ENCODE measurements at places on chromosomes 7 and 10.

GRCh38 chr7:90931986-90932916 lies 332.0 kb upstream of the FZD1 start:
- no peak for DNase-seq

- DNase-seq = no peak
Measured at GRCh38 chr10:128530301-128530700, 404.1 kb upstream of the MKI67 start.

DNA sequence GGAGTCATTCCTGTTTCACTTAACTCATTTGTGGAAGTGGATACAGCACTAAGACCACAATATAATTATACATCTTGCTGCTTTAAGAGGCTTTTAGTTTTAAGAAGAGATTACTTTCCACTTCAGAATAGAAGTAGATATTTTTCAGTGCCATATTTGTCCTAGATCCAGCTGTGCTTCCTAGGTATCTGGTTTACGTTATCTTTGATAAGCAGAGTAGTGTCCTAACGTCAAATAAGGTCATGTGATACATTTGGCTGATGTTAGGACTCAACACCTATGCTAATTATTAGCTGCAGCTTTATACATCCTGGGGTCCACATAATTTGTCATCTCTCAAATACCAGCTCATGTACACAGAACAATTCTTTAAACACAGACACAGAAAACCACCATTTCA lies 196.2 kb upstream of the SMIM30 start:
- DNase-seq = no peak

DNA sequence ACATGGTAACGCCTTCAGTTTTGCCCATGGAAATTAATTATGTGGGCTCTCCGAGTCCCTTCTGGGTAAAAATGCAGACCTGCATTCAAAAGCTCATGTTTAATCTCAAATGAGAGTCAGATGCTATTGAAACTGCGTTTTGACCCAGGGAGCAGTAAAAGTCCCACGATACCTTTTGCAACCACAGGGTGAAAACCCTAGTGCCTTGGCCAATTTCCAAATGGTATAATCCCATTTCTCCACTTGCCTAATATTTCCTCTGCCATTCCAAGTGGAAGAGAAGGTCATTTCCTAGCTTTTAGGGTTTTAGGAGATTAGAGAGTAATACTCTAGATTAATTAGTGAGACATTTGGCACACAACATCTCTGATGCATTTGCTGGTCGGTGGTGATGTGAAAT lies 132.5 kb downstream of the NRP1 start:
- no peak for DNase-seq

DNA sequence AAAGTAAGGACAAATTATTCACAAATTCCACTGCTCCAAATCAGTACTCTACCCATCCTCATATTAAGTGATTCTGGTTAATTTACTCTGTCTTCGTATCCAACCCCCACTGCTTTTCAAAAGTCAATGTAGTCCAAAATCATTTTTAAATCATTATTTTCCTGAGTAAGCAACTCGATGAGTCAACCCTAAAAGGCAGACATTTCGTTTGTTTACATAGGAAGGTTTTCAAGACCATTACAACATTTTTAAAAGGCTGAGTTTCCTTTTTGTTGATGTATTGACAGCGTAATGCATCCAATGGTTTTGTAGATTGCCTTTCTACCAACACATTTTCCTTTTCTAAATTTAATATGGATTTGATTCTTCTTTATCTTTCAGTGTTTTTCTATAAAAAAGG lies 523.0 kb upstream of the ANKRD30A start:
- peak; percentile 54 for DNase-seq

DNA sequence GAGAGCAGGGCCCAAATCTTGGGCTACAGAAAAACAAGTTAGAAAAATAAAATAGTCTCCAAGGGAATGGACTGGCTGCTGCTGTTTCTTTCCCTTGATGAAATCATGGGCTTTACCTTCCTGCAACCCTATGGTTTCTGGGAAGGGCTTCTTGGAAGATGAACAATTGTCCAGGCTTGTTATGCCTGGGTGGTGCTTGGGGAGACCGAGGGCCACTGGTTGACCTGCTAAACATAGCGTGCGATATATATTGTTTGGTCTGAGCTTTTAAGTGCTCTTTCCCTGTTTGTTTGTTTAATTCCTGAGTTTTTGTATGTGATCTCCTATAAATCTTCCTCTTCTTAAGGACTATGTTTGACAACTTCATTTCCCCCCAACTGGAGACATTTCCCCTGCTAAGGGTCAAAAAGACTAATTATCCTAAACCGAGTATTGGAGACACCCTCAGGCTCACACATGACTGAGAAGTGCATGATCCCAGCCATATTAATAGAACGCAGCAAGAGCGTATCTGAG lies 37.9 kb downstream of the SLC25A28 start:
- no peak for DNase-seq

GRCh38 chr7:12056381-12056780 lies 154.7 kb upstream of the TMEM106B start:
- DNase-seq = peak; percentile 39

- DNase-seq = peak; percentile 83
Measured at GRCh38 chr10:92222603-92223262, 68.1 kb downstream of the CPEB3 start.

DNA sequence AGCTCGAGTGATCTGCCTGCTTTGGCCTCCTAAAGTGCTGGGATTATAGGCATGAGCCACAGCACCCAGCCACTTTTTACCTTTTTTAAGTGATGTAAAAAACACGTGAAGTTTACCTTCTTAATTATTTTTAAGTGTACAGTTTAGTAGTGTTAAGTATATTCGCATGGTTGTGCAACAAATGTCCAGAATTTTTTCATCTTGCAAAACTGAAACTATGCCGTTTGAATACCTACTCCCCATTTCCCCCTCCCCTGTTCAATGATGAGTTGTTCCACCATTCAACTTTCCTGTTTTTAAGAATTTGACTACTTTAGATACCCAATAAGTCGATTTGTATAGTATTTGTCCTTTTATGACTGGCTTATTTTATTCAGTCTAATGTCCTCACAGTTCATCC lies 10.9 kb downstream of the NRBF2 start:
- no peak for DNase-seq

- DNase-seq = no peak
Measured at GRCh38 chr7:29564496-29565223, 1.0 kb downstream of the PRR15 start.

- no peak for DNase-seq
Measured at GRCh38 chr7:101179117-101179516, 976 bp downstream of the NAT16 start.

DNA sequence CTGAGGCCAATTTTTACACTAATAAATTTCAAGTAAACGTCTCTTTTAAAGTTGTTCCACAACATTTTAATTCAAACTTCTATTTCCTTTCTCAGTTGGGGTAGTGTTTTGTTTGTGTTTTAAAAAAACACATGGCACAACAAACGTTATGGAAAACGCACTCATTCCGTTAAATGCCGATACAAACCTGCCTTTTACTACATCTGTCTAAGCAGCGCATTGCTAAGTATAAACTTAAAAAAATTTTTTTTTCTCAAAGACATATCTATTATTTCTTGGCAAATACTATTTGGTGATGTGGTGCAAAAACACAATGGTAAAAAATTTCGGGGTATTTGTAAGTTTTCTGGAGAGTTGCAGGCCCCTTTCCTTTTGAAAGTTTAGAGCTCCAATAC lies 1.4 kb downstream of the SKIDA1 start:
- DNase-seq = no peak

GRCh38 chr10:63628526-63629362 lies 107.5 kb downstream of the REEP3 start:
- DNase-seq = no peak

DNA sequence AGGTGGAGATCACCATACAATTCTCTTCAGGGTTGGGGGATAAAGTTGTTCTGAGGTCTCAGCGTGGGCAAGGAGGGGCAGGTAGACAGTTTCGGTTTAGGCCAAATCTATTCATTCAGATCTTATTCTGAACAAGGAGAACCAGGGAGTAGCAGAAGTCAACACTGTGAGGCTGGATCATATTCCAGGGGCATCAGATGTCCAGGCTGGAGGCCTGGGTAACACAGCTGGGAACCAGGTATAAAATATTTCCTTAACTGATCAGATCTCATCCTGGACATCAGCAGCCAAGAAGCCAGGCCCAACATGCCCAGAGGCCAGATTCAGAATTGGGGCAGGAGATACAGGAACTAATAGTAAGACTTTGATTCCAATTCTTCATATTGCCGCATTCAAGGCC lies 19.2 kb upstream of the FLNC start:
- DNase-seq = no peak

- peak; percentile 50 for DNase-seq
Measured at GRCh38 chr7:105219771-105220160, 169.0 kb downstream of the SRPK2 start.

- DNase-seq = no peak
Measured at GRCh38 chr10:101614663-101615524, 26.8 kb downstream of the DPCD start.

DNA sequence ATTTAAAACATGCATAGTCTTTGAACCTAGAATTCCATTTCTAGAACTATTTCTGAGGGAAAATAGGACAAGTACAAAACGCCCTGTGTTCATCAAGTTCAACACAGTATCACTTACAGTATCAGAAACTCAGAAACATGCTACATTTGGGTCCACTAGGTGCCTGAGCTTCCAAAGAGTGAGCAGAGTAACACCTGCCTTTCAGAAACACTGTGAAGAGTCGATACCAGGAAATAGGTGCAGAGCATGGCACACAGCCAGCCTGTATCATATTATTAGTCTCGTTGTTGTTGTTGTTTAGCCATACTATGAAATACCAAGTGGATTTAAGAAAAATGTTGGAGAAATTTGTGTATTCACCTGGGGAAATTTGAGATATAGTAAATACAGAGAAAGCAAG lies 392.1 kb upstream of the MGMT start:
- DNase-seq = no peak

DNA sequence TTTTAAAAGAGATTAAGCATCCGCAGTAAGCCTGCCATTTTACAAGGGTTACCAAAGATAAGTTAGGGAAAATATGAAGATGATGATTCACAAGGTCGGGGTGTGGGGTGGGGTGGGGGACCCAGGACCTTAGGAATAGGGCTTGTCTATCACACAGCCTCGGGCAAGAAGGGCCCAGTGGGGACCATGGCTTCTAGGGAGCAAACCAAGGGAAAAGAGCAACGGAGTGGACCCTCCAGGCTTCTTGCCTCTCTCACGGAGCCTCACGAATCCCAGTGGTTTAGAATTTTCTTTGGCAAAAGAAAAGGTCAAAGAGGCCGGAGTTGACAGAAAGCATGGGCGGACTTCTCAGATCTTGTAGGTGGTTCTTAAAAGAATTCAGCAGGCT lies 1.3 kb downstream of the PRKCQ start:
- DNase-seq = no peak

GRCh38 chr7:698515-699475 lies 27.7 kb upstream of the DNAAF5 start:
- DNase-seq = no peak

DNA sequence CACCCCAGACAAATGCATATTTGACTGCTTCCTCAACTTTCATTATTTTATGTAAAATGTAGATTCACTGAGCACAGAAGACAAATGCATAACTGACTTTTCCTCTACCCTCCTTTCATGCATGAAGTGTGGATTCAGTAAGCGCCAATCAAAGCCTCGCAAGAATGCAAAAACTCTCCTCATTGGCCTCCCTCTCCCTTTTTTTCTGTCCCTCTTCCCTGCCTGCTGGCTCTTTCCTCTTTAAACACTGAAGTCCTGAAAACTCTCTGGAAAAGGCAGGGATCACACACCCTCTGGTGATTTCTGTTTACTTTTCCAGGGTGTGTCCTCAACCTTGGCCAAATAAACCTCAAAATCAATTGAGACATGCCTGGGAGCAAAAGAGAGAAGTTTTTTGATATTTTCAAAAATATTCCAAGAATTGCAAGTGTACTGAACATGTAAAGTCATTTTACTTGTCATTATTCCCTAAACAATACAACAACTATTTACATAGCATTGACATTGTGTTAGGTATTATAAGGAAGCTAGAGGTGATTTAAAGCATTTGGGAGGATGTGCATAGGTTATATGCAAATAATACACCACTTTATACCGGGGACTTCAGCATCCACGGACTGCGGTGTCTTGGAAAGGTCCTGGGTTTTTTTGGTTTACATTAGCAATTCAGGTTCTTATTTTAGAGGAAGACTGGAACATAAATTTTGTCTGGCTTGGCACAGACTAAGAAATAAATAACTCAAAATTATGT lies 71.4 kb downstream of the SEC61G start:
- no peak for DNase-seq

GRCh38 chr7:132472463-132473120 lies 103.7 kb downstream of the PLXNA4 start:
- peak; percentile 77 for DNase-seq

DNA sequence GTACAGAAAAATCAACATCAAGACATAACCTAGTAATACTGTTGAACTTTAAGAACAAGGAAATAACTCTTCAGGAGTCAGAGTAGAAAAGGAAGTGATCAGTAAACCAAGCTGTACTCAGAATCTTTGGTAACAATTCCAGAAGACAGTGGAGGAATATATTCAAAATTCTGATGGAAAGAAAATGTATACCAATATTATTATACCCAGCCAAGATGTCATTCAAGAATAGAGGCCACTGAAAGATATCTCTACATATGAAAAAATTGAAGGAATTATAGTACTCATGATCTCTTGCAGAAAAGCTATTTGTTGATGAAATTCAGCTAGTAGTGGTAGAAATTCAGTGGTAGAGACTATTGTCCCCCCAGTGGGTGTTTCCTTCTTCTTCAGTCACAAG lies 182.6 kb upstream of the ZMIZ1 start:
- DNase-seq = no peak

GRCh38 chr10:63446716-63447440 lies 18.9 kb downstream of the JMJD1C start:
- DNase-seq = no peak

- no peak for DNase-seq
Measured at GRCh38 chr7:137203351-137203750, 140.2 kb downstream of the PTN start.

DNA sequence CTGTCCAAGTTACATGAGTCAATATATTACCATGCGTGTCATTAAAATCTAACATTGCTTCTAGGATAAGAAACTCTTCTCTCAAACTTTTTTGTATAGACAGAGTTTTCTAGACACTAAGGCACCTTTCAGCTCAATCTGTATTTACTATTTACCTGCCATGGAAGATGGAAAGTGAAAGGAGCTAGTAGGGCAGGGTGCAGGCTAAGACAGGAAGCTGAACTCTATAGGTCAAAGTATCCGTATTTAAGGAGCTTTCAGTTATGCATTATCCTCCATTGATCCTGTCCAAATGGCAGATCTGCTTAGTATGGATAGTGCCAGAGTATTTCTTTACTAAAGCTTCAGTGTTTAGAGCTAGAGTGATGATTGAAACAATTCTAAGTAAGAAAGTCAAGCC lies 612.8 kb downstream of the IPMK start:
- DNase-seq = no peak

- no peak for DNase-seq
Measured at GRCh38 chr10:97590082-97590747, 694 bp downstream of the C10orf62 start.

GRCh38 chr7:690478-691360 lies 35.8 kb upstream of the DNAAF5 start:
- no peak for DNase-seq

- no peak for DNase-seq
Measured at GRCh38 chr10:33478675-33479125, 144.2 kb upstream of the NRP1 start.
